ENCODE measurements at places on chromosomes 3 and 15.

GRCh38 chr3:62529230-62529629 lies 155.9 kb upstream of the FEZF2 start:
- DNase-seq, result no peak

DNA sequence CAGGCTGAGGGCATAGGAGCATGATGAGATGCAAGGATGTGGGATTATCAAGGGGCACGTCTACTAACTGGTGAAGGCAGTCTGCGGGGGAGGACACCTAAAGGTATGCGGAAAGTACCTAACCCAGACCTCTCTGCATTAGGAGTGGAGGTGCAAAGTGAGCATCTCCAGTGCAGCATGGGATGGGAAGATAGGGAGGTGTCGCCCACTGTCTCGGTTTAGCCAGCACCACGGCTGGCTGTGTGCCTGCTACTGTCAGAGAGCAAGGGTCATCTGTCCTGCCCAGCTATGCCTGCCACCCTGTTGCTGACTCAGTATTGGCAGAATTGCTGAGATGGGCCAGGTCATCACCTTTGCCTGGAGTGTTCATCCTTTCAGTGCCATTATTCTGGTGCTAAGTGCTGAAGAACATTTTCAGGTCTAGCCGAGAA lies 40.1 kb downstream of the OXNAD1 start:
- DNase-seq, result no peak

DNA sequence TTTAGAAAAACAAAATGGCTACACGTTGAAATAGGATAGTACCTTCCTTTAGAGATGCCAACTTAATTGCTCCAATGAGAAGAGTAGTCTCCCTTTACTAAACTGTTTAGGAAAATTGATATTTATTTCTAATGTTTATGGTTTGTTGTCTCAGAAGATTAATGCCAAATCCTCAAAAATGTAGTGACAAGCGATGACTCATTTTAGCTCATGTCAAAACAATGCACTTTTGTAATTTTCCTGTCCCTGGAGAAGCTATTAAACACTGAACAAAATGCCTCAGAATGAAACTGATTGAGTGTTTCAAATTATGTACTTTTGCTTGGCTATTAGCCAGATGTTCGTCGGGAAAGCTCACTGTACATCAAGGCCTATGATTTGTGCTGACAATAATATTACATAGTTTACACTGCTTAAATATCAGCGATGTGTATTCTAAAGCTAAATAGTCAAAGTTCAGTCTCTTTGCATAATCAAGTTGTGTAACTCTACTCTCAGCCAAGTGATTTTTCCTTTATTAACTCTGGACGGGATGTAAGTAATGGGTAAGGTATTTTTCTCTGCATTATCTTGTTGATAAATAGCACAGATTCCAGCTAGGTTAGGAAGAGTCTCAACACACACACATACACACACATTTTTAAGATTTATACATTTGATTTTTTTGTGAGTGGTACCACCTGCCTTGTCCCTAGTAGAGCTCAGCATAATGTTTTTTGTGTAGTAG lies 83.7 kb downstream of the CMSS1 start:
- no peak for DNase-seq

DNA sequence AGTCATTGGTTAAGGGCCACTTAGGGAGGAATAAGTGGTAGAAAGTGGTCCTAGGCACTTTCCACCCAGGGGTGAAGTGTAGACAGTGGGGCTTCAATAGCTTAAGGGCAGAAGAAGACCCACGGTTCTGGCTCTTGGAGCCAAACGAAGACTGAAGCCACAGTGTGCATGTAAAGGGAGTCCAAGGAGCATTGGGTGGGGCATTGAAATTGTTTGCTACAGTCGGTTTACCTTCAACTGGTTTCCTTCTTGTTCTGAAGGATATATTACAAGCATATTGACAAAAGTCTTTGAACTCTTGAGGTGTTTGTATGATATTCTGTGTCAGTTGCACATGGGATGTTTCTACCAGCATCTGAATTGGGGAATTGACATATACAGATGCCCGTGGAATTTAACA lies 166.5 kb upstream of the CTDSPL start:
- no peak for DNase-seq

- DNase-seq, result no peak
Measured at GRCh38 chr3:88809993-88810392, 297.4 kb upstream of the EPHA3 start.

DNA sequence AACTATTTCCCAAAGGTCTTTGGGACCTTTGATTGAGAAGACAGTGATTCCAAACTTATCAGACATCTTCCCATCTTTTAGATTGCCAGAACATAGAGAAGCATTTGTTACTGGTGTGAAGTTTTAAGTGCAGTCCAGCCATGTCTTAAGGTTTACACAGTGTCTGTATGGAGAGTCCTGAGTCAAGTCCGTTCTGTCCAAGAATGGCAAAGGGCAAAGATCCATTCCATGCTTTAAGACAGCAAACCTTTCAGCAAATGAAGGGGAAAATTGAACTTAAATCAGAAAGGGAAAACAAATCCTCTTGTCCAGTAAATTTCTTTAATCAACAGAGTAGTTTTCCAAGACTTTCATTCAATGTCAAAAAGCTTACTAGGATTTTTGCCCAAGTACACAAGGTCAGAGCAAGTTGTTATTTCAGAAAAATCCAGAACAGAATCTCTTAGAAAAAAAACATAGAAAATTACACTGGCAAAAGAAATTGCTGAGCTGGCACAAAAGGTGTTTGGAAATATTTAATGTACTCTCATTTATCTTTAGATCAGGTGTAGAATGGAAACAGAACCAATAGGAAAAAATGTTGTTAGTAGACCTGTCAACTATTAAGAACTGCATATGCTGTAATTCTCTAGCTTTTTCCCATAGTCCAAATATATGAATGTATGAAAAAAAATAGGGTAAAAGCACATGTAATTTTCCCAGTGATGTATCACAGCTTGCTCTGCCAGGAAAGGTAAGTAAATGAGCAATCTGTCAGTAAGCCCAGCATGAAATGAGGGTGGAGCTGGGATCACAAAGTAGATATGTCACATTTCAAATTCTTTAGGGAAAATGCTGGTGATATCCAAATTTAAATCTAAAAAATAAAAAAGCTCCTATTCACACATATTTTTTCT lies 1099.9 kb downstream of the TUSC7 start:
- DNase-seq, result no peak

DNA sequence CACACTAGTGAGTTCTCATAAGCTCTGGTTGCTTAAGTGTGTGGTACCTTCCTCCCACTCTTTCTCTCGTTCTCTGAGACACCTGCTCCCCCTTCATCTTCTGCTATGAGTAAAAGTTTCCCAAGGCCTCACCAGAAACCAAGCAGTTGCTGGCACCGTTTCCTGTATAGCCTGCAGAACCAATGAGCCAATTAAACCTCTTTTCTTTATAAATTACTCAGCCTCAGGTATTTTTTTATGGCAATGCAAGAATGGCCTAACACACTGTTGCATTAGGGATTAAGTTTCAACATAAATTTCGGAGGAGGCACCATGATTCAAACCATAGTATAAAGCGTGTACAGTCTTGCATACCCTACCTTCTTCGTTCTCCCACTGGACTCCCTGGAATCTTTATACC lies 252.3 kb upstream of the CHRM5 start:
- DNase-seq, result no peak

- no peak for DNase-seq
Measured at GRCh38 chr3:14127516-14128161, 2.8 kb downstream of the TMEM43 start.

DNA sequence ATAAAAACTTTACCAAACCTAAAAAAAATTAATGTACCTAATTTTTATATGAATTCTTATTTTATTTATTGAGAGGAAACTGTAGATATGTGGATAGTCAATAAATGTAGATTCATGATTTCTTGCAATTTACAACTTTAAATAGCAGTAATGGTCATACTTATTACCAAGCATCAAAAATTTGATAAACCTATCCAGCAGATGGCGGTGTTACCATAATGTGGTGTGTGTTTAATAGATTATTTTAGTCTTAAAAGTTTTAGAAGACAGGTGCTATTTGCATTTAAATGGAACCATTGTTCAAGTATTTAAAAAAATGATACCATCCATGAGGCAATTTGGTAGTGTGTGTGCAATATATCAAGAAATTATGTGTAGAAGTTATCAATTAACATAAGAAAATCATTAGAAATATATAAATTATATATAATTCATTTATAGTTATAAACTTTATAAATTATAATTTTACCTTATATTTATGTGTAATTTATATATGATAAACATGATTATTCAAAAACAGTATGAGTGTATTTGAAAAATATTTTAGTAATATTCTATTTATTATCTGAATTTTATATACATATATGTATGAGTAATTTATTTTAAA lies 176.0 kb upstream of the BCHE start:
- no peak for DNase-seq

GRCh38 chr3:5255404-5256344 lies 68.2 kb downstream of the EDEM1 start:
- no peak for DNase-seq

Data from stimulated activated CD4-positive, alpha-beta T cell treated with anti-CD3 and anti-CD28 coated beads, Interleukin-1b, Interleukin-23, amount 100 ng/mL, for 4 hours (primary cell).